ENCODE measurements at places on chromosomes 3 and 15.
A peak's percentile ranks its signal among the peaks of the same experiment; 100 is the strongest.

- no peak for DNase-seq
Measured at GRCh38 chr3:63724987-63725386, 72.5 kb downstream of the SNTN start.

DNA sequence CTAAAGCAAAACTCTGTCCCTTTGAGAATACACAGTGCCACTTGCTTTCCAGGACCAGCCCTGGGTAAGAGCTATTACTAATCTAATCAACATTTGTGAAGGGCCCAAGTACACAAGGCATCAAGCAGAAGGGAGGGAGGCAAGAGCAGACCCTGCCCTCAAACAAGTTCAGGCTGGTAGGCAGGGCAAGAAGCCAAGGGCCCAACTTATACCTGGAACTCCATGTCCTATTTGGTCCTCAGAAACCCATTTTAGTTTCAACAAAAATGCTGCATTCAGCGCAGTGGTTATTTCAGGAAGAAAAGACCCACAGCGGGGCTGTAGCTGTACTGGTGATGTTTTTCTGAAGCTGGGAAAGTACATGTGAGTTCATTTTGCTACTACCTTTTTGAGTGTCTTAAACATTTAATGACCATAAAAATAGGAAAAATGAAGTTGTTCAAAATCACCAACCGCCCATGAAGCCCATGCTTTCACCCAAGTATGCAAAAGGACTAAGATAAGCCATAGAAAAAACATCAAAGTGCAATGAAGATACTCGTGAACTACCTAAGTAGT lies 2.8 kb downstream of the RPS17 start:
- DNase-seq = no peak

GRCh38 chr3:151900460-151900859 lies 27.0 kb downstream of the SUCNR1 start:
- DNase-seq = no peak

- DNase-seq = no peak
Measured at GRCh38 chr3:20055020-20055775, 15.0 kb downstream of the KAT2B start.

- DNase-seq = no peak
Measured at GRCh38 chr3:193317682-193318300, 60.8 kb downstream of the ATP13A5 start.

DNA sequence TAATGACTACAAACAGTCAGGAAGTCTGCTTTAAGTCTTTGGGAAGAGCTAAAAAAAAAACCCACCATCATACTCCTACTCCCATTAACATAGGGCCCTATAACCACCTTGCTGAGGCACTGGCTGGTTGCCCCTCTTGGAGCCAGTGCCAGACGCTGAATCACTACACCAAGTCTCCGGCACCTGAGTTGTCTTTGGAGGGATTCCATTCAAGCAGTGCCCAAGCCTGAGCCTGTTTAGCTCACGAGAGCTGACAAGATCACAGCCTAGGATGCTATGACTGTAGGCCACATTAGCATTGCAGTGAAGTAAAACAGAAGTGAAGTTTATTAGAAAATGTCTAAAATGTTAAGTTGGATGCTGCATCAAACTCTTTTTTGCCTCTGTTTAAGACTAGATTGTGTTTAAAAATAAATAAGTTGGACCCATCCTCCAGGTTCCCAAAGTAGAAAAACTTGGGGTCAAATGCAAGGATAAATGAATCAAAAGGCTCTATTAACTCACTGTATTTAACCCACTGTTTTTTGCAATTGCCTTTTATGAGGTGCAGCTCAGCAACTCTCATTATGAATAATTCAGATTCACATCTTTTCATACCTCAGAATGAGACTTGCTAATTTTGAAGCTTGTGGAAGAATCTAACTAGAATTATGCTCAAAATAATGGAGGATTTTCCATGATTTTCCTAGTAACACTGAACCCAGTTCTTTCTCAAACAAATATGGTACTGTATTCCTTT lies 461.9 kb downstream of the FOXP1 start:
- DNase-seq = no peak

DNA sequence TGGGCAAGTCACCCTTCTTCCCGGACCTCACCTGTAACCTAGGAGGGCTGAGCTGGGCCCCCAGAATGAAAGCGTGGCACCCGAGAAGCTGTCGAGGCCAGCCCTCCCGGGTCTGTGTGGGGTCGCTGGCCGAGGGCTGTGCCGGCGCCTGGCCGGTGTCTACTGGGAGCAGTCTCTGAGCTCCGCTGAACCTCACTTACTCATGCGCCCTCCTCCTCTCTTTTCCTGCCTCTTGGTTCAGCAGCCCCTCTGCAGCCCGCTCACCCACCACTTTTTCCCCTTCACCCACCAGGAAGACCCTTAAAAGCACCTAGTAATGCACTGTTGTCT lies 419 bp downstream of the HYKK start:
- no peak for DNase-seq

DNA sequence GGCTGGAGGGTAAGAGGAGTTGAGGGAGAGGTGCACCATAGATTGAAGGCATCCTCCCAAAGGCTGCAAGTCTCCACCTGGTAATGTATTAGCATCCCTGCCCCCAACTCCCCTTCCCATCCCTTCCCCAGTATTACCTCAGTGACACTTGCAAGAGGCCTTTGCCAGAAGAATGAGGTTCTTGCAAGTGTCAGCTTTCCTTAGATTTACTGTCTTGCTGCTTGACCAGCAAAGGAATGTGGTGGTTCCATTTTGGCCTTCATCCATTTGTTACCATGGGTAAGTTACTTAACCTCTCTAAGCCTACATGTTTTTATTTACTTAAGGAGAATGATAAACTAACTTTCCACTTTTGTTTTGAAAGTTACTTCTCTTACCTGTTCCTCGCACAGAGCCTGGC lies 108.9 kb downstream of the LRTM1 start:
- no peak for DNase-seq

GRCh38 chr15:40397688-40398412 lies 7.7 kb upstream of the IVD start:
- no peak for DNase-seq

GRCh38 chr3:37703626-37704025 lies 158.1 kb upstream of the CTDSPL start:
- no peak for DNase-seq

DNA sequence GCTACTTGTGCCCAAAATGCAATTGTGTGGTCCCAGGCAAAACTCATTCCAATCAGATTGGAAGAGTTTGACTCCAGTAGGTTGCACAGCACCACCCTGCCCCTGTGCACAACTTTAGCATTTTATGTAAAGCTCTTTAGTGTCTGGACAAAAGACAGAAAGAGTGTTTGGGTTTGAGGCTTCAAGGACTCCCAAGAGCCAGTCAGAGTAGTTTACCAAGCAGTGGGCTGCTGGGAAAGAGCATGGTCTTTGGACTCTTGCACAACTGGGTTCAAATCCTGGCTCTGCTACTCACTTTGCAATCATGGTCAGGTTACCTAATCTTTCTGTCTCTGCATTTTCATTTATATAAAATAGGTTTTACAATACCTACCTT lies 75.8 kb upstream of the UMPS start:
- no peak for DNase-seq

DNA sequence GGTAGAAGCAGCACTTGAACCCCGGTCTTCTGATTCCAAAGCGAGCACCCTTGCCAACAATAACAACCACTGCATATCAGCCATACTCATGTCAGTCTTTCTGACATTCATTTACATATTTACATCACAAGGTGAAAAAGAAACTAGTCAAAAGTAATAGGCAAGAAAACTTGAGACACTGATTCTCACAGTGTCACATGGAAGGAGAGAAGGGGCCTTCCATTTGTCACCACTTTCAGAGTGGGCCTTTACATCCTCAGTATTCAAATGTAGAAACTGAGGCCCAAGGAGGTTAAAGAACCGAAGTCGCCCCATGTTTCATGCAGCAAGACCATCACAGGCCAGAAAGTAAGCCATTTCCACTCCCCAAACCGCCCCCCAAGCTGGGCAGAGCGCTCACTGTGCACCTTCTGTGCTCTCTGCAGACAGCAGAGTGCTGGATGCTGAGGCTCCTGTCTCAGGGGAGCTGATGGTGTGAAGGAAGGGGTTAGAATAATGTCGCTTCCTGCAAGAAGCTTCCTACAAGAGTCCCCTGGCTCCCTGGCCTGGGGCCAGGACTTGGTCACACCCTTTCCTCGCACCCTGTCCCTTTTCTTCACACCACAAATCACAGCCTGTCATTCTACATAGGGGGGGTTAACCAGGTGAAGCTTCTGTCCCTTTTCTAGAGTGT lies 260.1 kb downstream of the UACA start:
- DNase-seq = no peak

DNA sequence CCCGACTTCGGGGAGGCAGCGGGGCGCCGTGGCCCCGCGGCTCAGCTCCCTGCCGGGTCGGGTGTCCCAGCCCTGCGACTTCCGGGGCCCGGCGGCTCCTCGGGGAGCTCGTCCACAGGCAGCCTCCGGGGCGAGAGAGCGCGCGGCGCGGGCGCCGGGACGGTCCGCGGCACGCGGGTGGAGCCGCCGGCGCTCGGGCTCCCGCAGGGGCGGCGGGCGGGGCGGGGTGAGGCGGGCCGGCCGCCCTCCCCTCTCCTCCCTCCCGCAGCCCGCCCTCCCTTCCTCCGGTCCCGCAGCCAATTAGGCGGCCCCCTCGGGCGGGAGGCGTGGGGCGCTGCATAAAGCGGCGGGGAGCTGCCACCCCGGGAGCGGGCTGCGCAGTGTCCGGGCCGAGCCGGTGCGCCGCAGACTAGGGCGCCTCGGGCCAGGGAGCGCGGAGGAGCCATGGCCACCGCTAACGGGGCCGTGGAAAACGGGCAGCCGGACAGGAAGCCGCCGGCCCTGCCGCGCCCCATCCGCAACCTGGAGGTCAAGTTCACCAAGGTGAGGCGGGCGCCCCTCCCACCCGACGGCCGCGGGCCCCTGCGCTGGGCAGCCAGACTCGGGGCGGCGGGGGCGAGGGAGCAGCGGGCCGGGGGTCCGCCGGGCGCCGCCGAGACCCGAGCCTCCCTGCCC lies at the start of gene ALDH1A3:
Gene ALDH1A3 (plus strand): TSS at position 368 of the 675 bp plus-strand sequence. CDS start 77 bp downstream, at position 445.
- DNase-seq = peak; percentile 32

DNA sequence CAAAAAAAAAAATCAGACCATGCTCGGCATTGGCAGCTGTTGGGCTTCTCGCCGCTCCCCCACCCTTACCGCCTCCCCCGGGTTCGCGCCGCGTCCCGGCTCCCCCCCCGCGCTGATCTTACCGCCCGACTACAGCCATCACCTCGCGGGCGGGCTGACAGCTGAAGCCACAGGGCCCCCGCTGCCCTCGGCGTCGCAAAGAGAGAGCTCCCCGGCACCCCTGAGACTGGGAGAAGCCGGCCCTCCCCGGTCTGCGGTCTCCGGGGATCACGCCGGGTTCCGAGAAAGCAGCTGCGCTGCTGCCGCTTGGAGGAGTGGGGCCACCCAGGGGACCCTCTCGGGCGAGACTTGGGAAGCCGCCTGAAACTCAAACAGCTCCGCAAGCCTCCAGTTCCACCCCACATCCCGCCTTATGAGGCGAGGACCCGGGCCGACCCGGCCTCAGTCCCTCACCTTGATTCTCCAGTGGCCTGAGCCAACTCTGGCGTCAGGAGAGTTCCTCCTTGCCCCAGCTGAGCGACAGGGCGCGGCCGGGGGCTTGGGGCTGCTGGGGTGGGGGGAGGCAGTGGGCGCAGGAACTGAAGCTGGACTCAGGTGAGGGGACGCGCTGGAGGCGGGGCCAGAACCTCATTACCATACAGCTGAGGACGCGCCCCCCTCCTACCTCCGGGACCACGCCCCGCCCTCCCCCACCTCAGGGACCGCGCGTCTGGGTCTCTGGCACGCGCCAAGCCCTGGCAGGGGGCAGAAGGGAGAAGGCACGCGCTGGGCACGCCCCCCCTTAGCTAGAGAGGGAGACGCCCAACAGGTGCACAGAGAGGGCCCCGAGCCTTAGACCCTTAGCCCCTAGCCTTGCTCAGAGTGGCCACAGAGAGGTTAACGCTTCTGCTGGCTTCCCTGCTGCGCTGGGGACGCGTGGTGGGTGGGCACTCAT lies 1.0 kb upstream of the DLL4 start:
- no peak for DNase-seq

- DNase-seq = no peak
Measured at GRCh38 chr15:74343127-74343796, 24.2 kb downstream of the CYP11A1 start.

Measured in activated naive CD4-positive, alpha-beta T cell treated with anti-CD3 and anti-CD28 coated beads, Interleukin-2, amount 50 U/mL, for 72 hours (primary cell).